ENCODE measurements at places on chromosomes 3 and 15.

DNA sequence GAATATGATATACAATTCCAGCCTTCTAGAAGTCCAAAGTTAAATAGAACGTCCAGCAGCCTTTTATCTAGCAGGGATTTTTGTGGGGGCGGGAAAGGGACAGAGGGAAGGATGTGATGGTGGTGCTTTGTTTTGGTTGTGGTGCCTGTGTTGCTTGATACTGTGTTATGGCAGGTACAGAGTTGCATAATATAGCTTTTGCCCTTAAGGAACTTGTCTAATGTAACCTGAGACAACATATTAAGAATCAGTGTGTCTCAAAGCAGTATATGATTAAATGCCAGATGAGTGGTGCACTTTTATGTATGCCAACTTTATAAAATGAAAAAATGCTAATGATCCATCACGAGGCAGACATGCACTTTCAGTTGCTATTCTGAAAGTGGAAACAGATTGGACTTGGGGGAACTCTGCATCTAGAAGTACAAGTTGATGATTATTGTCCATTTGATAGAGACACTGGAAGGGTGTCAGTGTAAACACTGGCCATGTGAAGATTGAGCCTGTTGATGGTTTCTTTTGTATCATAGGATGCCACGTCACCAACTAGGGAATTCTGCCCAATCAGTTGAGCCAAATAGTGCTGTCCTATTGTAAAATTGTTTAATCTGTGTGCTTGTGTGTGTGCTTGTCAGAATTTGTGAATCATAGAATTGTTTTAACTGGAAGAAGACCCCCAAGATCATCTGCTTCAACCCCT is 23.0 kb downstream of the NEO1 start:
- DNase-seq, result no peak

- no peak for DNase-seq
These were observed 57.7 kb downstream of the IGF2BP2 start for GRCh38 chr3:185767002-185767688.

DNA sequence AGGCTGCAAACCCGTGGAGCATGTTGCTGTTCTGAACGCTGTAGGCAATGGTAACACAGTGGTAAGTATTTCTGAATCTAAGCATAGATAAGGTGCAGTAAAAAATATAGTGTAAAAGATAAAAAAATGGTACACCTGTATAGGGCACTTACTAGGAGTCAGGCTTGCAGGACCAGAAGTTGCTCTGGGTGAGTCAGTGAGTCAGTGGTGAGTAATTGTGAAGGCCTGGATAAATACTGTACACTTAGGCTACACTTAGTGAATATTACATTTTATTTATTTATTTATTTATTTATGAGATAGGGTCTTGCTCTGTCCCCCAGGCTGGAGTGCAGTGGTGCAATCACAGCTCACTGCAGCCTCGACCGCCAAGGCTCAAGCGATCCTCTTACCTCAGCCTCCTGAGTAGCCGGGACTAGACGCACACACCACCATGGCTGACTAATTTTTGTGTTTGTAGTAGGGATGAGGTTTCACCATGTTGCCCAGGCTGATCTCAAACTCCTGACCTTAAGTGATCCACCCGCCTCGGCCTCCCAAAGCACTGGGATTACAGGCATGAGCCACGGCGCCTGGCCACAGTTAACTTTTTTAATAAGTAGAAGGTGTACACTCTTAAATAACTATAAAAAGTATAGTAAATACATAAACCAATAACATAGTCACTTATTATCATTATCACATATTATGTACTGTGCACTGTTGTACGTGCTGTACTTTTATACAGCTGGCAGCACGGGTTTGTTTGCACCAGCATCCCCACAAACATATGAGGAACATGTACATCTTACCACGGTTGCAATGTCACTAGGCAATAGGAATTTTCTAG is 155.1 kb downstream of the IGF1R start:
- no peak for DNase-seq

DNA sequence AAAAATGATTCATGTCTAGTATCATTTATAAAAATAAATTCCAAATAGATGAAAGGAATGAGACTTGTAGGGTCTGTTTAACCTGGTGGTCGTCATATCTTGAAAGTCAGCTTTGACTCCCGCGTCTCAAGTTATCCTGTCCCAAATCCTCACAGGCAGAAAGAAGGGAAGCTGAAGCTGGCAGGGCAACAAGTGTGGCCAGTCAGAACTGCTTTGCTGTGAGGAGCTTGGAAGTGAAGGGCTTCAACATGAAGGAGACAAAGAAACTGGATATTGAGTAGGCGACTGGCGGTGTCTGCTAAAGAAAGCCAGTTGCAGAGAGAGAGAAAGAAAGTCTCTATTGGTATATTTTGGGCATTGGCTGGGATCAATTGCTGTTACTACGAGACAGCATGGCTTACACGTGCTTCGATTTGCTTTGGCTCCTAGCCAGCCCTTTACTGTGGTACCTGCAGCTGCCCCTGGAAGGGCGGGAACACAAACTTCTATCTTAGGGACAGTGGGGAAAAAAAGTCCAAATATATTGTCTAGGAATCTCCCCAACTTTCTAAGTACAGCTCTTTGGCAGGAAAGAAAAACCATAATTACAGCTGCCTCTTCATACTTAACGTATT is 107.2 kb downstream of the CHST2 start:
- DNase-seq, result no peak

GRCh38 chr3:180322829-180323228 is 279.1 kb upstream of the TTC14 start:
- no peak for DNase-seq

DNA sequence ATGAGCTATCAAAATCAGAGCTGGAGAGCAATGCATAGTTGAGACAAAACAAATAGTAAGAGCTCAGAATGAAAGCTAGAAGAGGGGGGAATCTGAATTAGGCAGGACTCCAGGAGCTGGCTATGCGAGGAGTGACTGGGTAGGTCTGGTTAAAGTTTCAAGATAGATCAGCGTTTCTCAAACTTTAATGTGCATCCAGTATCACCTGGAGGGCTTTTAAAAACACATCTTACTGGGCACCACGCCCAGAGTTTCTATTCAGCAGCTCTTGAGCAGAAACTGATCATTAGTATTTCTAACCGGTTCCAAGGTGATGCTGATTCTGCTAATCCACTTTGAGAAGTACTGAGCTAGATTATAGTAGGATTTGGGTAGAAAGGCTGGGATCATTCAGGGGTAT is 96.2 kb upstream of the ACP3 start:
- no peak for DNase-seq

GRCh38 chr3:131494706-131495105 is 8.1 kb downstream of the MRPL3 start:
- no peak for DNase-seq

GRCh38 chr3:61146010-61146890 is 105.0 kb downstream of the FHIT start:
- no peak for DNase-seq

DNA sequence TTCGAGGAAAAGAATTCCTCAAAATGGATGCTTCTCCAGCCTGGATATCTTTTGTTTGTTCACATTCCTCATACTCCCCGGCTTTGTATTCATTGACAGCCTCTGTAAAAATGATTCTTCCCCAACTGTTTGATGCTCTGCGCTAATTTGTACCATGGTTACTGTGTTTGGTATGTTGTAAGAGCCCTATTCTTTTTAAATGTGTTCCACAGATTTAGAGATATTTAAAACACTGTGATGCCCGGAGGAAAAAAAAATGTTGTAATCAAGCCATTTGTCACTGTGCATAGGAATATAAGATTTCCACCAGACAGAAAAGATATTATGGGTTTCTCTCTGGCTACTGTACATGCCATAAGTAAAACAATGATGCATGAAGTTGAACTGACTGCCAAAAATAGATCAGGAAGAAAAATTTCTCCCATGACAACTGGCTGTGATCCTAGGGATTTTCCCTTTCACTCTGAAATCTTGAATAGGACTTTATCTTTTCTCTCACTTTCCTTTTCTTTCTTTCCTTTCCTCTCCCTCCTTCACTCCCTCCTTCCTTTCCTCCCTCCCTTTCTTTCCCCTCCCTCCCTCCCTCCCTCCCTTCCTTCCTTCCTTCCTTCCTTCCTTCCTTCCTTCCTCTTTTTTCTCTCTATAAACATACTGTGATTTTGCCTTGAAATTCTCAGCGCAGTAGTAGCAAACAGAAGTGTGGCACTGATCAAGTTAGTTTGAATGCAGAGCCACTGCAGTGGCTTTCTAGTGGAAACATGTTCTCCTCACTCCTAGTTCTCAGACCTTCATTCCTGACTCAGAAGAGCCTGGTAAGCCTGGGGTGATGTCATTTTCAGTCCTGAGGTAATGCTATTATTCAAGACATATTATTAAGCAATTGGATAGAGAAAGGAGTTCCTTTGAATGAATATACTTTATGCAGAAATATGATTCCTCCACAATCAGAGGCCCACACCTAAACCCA is 254.9 kb upstream of the TBL1XR1 start:
- DNase-seq, result no peak

GRCh38 chr3:149007567-149008257 is 16.4 kb downstream of the GYG1 start:
- no peak for DNase-seq

DNA sequence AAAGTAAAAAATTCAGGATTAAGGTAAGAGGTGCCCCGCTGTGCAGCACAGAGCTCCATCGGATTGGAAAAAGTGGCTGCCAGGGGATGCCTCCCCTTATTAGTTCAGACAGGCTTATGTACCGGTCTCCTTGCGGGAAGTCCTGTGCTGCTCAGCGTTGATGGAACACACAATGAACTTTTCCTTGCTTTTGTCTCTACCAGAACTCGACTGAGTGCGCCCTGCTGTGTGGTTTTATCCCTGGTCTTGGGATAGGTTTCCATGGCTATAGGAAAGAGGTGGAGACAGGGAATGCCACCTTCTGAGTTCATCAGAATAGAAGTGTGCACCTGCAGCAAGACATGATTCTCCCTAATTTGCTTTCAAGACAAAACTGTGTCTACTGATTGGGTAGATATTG is 745.9 kb upstream of the CFAP20DC start:
- DNase-seq, result no peak

DNA sequence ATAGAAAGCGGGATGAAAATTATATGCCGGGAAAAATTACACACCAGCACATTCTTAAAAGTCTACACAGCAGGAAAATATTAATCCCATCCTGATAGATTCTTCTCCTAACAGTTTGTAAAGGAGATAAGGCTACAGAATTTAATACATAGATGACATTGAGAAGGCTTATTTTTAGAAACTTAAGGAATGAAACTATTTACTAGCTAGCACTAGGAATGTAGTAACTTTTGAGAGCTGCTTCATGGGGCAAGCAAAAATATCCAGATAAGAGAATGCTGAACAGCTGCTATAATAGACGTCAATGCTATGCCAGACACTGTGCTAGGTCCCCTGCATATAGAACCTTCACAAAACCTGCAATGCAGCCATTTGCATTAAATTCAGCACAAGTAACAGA is 912.7 kb upstream of the NR2F2 start:
- no peak for DNase-seq

DNA sequence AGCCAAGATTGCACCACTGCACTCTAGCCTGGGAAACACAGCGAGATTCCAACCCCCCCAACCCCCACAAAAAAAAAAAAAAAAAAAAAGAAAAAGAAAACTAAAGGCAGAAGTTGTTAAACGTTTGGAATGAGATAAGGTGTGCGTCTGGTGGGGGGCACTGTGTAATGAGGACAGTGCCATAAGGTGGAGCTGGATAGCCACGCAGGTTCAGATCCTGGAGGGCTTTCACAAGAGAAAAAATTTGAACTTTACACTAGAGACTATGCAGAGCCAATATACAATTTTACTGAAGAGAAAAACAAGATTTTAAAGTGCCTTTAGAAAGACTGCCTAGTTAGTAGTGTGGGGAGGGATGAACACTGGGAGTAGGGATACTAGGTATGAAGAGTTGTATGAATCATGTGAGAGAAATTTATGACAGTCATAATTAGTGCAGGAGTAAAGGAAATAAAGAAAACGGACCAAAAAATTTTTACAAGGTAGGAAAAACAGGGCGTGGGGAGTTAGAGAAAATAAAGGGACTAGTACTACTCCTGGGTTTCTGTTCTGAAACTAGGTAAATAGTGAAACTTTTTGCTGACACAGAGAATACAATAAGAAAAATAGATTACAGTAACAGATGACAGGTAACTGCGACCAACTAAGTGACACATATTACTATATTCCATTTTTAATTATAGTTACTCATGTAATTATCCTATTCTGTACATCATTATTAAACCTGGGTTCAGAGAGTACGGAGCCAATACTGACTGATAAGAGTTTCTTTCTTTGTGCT is 108.1 kb downstream of the PEAK1 start:
- DNase-seq, result no peak

DNA sequence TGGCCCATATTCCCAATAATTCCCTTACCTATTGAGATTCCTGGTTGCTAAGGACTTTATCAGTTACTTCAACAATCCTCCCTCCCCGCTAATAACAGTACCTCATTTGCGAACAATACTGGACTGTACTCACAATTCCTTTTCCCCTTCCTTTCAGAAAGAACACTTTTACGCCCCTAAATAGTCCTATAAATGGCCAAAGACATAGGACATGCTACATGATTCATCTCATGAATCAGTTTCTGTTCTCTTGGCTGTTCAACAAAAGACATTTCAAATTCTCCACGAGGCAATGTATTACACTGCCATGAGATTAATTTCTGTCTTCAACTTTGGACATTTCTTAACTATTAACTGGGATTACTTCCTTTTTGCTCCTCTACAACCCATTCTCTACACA is 264.4 kb downstream of the TIGIT start:
- DNase-seq, result no peak

DNA sequence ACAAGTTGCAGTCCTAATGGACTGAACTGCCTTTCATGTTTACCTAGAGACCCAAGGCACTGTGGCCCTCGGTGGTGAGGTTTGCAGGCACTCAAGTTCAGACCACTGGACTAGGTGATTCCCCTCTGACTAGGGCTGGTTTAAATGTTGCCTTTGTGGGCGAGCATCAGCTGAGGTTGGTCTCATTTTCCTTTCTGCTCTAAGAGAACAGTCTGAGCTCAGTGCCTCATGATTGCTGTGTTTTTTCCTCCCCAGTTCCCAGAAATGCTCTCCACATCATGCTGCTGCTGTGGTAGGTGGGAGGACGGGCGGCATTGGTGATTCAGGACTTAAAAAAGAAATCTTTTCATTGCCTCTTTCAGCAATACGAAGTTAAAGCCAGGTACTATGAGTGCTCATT is 237.2 kb downstream of the MBNL1 start:
- no peak for DNase-seq

- DNase-seq, result no peak
These were observed 20.1 kb downstream of the KBTBD8 start for GRCh38 chr3:67018105-67018788.

DNA sequence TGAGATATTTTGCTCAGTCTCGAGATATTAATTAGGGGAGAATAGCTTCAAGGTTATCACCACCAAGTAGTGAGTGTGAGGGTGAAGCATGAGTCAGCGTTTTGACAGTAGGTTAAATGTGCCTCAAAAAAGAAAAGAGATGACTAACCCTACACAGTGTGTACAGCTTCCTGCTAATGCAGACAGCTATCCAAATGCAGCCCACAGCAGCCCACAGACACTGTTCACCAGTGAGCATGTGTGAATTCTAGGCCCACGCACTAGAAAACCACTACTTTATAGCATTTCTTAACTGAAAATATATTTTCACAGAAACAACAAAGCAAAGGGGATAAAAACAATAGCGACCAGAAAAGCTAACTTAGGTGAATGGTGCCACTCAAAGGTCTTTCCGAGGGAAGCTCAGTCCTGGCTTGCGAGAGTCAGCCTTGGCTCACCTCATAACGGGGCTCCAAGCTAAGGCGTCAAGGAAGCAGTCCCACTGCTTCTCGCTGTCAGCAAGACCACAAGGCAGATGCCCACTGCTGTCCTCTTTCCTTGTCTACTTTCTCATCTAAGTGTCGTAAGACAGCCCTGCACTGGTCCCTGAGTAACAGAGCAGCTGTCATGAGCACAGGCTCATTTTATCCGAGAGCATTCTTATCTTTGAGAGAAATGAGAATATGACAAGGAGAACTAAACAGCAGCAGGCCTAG is 47.6 kb downstream of the TXNRD3 start:
- DNase-seq, result no peak

Data from mesenteric fat pad (tissue), 1 donor.